ENCODE measurements at places on chromosomes 12 and 14.

GRCh38 chr12:49458816-49459215, 80.0 kb upstream of the KCNH3 start:
- no peak for DNase-seq
- no peak overlapping the region for H3K4me3 ChIP-seq
- no peaks in the 10 kb centered on the region for H3K27me3 ChIP-seq
- H3K36me3 ChIP-seq: no peaks in the 10 kb centered on the region
- H3K4me1 ChIP-seq: peaks cover 4% of the 10 kb centered on the region
- no peak overlapping the region for H3K27ac ChIP-seq

- DNase-seq: no peak
- no peaks in the 10 kb centered on the region for H3K27me3 ChIP-seq
- no peak overlapping the region for H3K4me3 ChIP-seq
- no peaks in the 10 kb centered on the region for H3K4me1 ChIP-seq
Measured at GRCh38 chr14:79179985-79180384, 1009.8 kb downstream of the NRXN3 start.

GRCh38 chr12:101013993-101014392, 196.0 kb downstream of the SLC5A8 start:
- no peaks in the 10 kb centered on the region for H3K27me3 ChIP-seq
- H3K27ac ChIP-seq: no peak overlapping the region
- no peak overlapping the region for H3K4me3 ChIP-seq

DNA sequence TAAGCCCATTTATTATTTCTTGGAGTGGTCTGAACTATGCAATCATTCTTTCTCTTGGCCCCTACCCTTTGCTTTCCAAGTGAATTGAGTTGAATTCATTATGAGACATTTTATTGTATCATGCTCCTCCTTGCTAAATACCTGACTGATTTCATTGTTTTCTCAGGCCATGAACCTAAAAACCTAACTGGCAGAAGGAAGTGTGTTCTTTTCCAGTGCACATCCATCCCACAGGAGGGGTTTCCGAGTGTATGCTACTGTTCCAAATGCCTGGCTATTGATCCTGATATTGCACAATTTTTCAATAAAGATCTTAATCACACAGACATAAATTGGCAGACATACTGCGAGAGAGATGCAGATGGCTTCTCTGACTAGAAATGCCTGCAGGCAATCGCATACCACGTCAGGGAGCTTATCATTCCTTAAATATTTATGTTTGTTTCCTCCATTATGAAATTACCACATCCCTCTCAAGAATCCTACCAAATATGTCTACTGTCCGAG, 162.2 kb upstream of the EGLN3 start:
- no peak for DNase-seq
- H3K4me3 ChIP-seq: no peak overlapping the region
- no peaks in the 10 kb centered on the region for H3K4me1 ChIP-seq
- H3K27me3 ChIP-seq: no peaks in the 10 kb centered on the region

DNA sequence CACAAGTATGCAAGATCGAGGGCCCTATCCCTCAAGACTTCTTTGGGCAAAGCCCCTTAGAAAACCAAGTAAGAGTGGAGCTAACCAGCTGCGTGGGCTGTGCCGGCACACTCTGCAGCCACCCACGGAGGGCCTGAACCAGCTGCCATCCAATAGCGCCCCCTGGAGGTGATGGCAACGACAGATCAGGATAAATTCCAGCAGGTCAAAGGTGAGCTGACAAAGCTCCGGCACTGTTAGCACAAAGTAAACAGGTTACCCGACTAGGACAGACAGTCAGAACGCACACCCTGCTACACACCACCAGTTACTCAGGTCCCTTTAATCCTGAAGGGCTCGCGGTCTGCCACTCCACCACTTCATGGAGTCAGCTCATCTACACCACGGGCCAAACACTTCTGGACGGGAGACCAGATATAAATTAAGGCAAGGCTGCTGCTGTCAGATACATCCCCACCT, 4.9 kb downstream of the ZBTB39 start:
- H3K4me1 ChIP-seq: peaks cover 7% of the 10 kb centered on the region
- H3K36me3 ChIP-seq: peaks cover 9% of the 10 kb centered on the region
- H3K27me3 ChIP-seq: no peaks in the 10 kb centered on the region
- peak; percentile 88 for DNase-seq

GRCh38 chr12:130589540-130590317, 126.4 kb downstream of the RIMBP2 start:
- no peaks in the 10 kb centered on the region for H3K27me3 ChIP-seq
- H3K36me3 ChIP-seq: no peaks in the 10 kb centered on the region
- H3K27ac ChIP-seq: no peak overlapping the region
- no peak overlapping the region for H3K4me3 ChIP-seq
- no peaks in the 10 kb centered on the region for H3K4me1 ChIP-seq

DNA sequence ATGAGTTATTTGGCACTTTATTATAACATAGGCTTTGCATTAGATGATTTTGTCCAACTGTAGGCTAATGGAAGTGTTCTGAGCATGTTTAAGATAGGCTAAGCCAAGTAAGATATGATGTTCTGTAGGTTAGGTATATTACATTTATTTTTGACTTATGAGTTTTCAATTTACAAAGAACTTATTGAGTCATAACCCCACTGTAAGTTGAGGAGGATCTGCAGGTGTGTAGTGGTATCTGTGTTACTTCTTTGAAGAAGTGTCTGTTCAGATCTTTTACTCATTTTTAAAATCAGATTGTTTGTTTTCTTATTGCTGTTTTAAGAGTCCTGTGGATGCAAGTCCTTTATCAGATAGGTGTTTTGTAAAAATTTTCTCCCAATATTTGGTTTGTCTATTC, 329.2 kb downstream of the RAD51B start:
- no peaks in the 10 kb centered on the region for H3K36me3 ChIP-seq
- H3K4me1 ChIP-seq: peaks cover 4% of the 10 kb centered on the region
- DNase-seq: no peak
- H3K27me3 ChIP-seq: no peaks in the 10 kb centered on the region
- no peak overlapping the region for H3K4me3 ChIP-seq
- H3K27ac ChIP-seq: no peak overlapping the region

DNA sequence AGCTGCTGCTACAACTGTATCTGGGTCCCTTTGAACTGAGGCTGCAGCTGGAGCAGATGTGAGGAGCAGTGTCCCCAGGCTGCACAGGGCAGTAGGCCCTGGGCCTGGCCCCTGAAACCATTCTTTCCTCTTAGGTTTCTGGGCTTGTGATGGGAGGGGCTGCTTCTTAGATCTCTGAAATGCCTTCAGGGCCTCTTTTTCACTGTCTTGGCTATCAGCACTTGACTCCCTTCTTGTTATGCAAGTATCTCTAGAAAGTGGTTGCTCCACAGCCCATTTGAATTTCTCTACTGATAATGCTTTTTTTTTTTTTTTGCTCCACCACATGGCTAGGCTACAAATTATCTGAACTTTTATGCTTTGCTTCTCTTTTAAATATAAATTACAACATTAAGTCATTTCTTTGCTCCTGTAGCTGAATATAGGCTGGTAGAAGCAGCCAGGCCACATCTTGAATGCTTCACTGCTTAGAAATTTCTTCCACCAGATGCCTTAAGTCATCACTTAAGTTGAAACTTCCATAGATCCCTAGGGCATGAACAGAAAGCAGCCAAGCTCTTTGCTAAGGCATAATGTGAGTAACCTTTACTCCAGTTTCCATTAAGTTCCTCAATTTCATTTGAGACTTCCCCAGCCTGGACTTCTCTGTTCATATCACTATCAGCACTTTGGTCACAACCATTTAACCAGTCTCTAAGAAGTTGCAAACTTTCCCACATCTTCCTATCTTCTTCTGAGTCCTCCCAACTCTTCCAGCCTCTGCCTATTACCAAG, 41.1 kb downstream of the ACSM4 start:
- H3K4me1 ChIP-seq: no peaks in the 10 kb centered on the region
- no peak for DNase-seq
- no peak overlapping the region for H3K4me3 ChIP-seq
- no peaks in the 10 kb centered on the region for H3K36me3 ChIP-seq

- no peaks in the 10 kb centered on the region for H3K36me3 ChIP-seq
- H3K27ac ChIP-seq: no peak overlapping the region
- DNase-seq: no peak
- H3K4me3 ChIP-seq: no peak overlapping the region
- no peaks in the 10 kb centered on the region for H3K27me3 ChIP-seq
- no peaks in the 10 kb centered on the region for H3K4me1 ChIP-seq
Measured at GRCh38 chr12:26399381-26399780, 204.0 kb downstream of the SSPN start.

DNA sequence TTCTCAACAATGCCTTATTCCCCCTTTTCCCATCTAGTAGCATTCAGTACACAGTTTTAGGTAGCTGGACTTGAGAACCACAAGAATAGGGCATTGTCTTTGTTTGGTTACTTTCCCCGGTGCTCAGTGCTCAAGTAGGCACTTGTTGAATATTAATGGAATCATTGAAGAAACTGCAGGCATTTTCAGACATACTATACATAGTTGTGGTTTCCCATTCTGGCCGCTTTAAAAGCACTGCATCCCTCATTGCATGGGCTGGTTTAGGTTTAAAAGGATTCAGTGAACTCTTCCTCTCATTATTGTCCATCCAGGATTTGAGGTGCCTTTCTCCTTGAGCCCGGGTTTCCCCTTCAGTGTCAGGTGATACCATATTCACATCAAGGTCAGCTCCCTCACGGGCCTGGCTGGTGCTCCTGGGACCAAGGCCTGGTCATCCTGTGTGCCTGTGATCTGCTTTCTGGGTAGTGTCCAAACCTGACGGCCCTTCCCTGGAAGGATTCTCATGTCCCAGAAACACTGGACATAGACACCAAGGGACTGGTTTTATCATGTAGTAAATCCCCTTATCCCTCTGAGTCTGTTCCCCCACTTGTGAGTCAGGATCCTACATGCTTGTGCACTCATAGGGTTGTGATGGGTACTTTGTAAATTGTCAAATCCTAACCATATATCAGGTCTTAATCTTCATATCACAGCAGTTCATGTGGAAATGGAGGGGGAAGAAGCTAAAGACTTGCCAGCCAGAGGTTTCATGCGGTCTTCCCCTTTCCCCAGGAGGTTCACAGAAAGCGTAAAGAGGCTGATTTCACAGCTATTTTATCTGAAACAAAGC, 7.4 kb downstream of the TCP11L2 start:
- H3K4me3 ChIP-seq: no peak overlapping the region
- H3K27me3 ChIP-seq: no peaks in the 10 kb centered on the region
- peaks cover 8% of the 10 kb centered on the region for H3K4me1 ChIP-seq
- H3K27ac ChIP-seq: no peak overlapping the region

DNA sequence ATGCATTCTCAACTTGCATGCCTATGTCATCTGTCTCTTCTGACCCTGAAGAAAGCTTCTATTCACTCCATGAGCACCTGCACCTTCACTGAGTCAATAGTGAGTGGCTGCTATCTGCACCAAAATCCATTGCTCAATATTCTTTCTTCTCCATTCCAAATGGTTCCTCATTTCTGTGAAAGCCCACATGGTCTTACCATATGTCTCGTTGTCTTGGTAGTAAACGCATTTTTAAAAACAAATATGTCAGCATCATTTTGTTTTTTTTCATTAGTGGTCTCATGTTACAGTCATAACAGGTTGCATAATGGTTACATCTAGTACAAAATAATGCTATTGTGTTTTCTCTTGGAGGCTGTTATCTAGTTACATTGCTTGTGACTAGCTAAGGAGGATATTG, 106.9 kb upstream of the CPM start:
- H3K4me3 ChIP-seq: no peak overlapping the region
- peaks cover 11% of the 10 kb centered on the region for H3K4me1 ChIP-seq
- no peaks in the 10 kb centered on the region for H3K27me3 ChIP-seq
- no peak for DNase-seq

DNA sequence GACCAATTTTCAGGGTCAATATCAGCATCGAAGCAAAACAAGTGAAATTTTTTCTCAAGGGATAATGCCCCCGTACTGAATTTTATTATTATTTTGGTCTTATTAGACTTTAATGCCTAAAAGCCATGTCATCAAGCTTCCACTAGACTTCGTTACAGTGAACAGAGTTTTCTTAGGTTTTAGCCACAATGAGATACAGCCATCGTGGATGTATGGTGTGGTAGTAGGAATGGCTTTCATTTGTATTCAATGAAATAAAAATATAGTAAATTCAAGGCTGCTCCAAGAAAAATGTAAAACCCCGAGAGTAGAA, 11.7 kb downstream of the TAOK3 start:
- no peak overlapping the region for H3K4me3 ChIP-seq
- no peak overlapping the region for H3K27ac ChIP-seq
- H3K4me1 ChIP-seq: no peaks in the 10 kb centered on the region
- DNase-seq: no peak
- no peaks in the 10 kb centered on the region for H3K36me3 ChIP-seq

DNA sequence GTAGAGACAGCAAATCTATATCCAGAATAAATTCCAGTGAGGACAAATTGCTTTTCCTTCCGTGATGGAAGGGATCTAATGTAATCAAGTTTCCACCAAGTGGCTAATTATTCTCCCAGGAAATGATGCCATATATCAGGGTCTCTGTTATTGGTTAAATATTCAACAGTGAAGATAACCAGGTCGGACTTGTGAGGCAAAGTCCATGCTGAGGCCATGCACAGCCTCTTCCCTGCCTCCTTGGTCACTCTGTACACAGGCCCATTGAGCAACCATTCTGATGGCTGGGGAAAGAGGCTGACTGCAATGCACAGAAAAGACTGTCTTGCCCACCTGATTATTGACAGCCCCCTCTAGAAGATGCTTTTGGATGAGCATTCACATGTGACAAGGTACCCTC, 90.1 kb downstream of the TNFAIP2 start:
- no peaks in the 10 kb centered on the region for H3K4me1 ChIP-seq
- H3K36me3 ChIP-seq: no peaks in the 10 kb centered on the region
- no peak for DNase-seq
- H3K27me3 ChIP-seq: peaks cover 22% of the 10 kb centered on the region

GRCh38 chr14:24307575-24308341, at the start of gene CIDEB:
TSS of gene CIDEB (minus strand) at chr14:24307977. CDS start at chr14:24307858, 119 bp downstream.
- no peaks in the 10 kb centered on the region for H3K36me3 ChIP-seq
- no peak within 1 kb of the TSS for H3K4me3 ChIP-seq
- H3K4me1 ChIP-seq: no peaks in the 10 kb centered on the region
- H3K27me3 ChIP-seq: no peaks in the 10 kb centered on the region
- no peak within 1 kb of the TSS for H3K27ac ChIP-seq

DNA sequence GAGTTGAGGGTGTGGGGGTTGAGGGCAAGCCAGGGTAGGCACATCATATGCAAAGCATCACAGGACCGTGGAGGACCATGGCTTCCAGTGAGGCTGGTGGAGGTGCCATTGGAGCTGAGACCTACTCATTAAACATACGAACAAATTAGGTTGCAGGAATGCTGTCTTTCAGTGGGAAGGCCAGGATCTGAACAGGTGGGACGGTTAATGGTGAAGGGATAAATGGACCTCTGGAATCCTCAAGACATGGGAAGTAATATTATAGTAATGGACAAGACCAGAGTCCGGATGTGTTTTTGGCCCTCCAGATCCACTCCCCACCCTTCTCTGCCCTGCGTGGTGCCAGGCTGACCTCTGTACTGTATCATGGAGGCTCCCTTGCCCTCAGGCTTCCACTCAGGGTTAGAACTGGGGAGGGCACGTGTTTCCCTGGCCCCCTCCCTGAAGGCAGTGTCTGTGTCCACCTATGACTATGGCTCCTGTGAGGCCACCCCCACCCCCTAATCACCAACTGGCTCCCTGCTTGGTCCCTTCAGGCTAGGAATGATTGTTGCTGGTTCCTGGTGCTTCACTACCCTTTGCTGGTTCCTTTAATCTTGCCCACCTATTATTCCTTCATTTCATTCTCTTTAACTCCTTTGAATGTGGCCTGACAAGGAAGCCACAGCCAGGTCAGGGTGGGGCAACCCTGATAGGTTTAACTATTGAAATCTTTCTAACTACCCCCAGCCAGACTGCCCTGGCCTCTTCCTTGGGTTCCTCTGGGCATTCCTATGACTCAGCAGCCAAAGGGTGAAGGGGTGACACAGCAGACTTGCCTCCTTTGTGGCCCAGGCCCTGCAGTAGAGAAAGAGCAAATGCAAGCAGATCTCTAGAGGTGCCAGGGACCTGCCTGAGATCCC, 10.7 kb downstream of the DHRS2 start:
- no peaks in the 10 kb centered on the region for H3K4me1 ChIP-seq
- H3K27me3 ChIP-seq: no peaks in the 10 kb centered on the region
- DNase-seq: no peak
- no peak overlapping the region for H3K4me3 ChIP-seq
- H3K27ac ChIP-seq: no peak overlapping the region
- no peaks in the 10 kb centered on the region for H3K36me3 ChIP-seq
